ENCODE measurements at places on chromosomes 11 and 22.
A peak's percentile ranks its signal among the peaks of the same experiment; 100 is the strongest.

DNA sequence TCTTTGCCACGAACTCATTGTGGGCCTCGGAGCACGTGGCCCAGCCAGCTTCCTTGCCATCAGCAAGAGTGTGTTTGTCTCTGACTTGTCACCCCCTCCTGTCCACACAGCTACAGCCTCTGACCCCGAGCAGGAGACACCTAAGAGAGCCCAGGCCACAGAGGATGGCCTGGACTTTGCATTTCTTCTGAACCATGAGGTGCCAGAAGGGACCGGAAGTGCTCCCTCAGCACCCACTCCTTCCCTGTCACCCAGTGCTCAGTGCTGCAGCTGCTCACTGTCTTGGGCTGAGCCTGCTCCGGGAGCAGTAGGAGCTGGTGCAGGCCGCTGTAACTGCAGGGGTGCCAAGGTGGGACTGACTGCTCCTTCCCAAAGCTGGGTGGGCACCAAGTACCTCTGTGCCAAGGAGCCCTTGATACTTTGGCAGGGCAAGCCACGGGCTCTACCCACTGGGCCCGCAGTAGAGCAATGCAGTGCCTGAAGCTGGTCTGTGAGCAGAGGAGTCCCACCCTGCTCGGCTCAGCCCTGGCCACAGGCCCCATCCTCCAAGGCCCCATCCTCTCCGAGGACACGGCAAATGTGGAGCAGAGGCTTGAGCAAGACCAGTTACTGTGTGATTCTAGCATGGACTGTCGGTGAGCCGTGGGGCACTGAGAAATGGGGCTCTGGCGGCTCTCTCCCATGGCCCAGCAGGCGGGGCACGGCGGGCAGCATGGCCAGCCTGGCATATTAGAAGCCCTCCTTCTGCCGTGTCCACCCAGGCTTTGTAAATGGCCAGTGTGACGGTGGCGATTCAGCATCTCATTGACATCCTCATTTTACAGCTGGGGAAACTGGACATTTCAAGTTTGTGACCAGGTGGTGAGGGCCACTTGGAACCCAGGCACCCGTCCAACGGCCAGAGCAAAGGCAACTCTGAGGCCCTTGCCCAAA, 6.3 kb downstream of the GRK2 start:
- peak; percentile 51 for DNase-seq

GRCh38 chr22:49005557-49005956, 822.1 kb downstream of the BRD1 start:
- DNase-seq, result no peak

DNA sequence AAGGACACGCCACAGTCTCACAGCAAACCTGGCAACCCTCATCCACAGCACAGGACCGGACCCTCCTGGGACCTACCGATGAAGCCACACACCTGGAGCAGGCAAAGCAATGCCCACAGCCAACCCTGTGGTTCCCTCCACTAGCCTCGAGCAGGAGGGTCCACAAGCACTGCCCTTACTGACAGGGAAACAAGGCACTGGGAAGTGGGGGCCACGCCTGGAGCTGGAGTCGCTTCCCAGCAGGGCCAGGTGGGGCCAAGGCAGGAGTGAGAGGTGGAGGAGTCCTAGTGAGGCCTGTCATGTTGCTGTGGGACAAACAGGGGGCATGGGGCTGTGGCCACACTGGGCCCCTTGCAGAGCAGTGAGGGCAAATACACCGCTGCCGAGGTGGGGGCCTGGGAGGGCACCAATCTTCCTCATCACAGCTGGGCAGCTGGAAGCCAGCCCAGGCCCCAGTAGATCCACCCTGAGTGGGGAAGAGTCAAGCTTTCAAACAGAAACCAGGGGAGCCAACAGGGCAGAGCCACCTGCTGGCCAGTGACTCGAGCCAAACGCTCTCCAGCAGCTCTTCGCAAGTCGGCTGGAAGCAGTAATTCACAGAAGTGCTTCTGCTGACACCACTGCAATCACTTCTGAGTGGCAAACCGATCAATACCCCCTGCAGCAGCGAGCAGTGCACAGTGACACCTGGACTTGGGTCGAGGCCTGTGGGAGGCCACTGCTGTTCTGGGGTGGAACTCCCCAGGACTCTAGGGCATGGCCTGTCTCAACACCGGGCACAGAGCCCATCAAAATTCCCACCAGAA, 13.7 kb downstream of the SULT4A1 start:
- DNase-seq, result no peak

- no peak for DNase-seq
Observed at GRCh38 chr22:28884747-28885350, 1.5 kb downstream of the ZNRF3 start.

DNA sequence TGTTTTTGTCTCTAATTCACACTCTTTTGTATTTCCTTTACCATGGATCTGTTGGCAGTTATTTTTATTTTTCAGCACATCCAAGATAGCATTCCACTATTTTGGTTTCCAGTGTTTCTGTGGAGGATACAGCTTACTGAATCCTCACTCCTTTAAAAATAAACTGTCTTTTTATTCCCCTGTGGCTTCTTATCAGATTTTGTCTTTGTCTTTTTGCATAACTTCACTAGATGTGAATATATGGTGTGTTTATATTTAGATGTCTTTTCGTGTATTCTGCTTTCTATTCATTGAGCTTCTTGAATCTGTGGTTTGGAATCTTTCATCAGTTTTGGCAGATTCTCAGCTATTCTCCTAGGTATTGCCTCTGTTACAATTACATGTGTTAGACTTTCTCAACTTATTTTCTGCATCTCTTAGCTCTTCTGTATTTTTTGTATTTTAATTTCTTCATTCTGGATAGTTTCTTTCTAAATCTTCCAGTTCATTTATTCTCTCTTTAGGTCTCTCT, 7.4 kb upstream of the ATXN10 start:
- DNase-seq, result no peak

DNA sequence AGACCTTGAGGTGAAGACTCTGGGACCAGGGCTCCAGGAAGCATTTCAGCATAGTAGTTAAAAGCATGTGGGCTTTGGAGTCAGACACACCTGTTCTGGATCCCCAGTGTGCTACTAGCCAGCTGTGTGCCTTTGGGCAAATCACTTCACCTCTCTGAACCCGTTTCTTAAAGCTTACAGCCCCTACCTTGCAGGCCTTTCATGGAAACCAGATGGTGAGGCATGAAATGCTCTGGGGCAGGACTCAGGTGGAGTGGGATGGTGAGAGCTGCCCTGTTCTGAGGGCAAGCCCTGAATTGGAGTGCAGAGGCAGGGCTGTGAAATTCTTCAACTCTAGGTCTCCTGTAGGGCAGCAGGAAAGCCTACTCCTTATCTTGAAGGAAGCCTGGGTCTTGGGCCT, 10.5 kb downstream of the UCP2 start:
- DNase-seq, result no peak

GRCh38 chr11:22666688-22667439, 453 bp downstream of the GAS2 start:
- peak; percentile 10 for DNase-seq

DNA sequence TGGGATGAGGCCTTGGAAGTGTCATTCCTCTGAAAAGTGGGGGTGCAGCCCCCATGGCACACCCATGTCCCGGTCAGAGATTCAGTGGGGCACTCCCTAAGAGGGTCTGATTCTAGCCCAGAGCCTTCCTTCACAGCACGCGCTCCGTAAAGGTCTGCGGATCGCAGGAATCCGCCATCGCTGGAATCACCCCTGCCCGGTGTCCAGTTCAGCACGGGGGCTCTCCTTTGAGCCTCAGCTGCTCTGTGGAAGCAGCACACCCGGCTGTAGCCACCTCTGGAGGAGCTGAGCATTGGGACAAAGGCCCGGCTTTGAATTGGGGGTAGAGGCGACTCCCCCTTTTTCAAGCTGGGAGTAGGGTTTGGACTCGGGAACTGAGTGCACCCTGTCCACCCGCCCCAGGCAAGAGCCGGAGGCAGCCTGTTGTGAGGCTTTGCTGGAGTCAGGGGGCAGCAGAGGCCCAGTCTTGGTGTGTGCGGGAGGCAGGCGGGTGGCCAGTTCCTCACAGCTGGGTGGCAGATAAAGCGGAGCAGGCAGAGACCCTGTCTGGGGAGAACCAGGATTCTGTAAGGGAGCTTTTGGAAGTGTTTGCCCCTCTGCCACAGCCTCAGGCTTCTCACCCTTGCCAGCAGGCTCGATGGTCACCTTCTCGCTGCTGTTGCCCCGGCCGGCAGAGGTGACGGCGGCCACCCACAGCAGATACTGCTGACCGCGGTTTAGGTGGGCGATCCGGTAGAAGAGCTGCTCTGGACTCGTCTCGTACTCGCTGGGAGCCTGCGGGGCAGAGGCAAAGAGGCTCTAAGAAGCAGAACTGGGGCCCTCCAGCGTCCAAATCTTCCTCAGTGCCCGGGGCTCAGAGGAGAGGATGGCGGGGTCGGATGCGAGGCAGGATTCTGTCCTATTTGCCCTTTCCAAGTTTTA, 115.9 kb downstream of the CEP164 start:
- DNase-seq, result no peak

DNA sequence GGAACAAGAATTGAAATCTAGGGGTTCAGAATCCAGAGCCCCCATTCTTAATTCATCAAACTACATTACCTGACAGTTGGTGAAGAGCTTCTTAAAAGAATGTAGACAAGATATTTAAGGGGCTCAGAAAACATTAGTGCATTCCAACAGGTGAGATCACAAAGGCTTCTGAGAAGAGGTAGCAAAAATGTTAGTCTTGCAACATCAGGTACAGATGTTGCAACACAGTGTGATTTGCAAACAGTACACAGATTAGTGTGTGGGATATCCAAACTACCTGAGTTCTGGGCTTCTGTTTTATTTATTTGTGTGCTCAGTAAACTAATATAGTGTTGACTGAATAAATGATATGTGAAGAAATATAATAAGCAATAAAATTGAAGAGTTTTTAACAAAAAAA, 11.8 kb downstream of the CASP4 start:
- no peak for DNase-seq

DNA sequence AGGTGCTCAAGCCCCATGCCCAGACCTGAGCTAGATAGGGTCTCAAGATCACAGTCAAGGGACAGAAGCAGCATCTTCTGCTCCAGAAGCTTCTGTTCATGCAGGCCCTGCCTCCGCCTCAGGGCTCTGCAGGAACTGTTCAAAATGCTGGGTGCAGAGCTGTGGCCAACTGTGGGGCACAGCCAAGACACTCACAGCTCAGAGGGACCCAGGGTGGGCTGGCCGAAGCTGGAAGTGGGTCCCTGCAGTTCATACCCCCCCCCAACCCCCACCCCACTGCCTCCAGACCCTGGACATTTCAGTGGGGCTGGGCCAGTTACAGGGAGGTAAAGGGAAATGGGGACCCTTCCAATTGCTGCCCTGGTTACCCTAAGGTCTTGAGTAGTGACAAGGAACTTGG, 129.0 kb downstream of the CRYBB2 start:
- no peak for DNase-seq

DNA sequence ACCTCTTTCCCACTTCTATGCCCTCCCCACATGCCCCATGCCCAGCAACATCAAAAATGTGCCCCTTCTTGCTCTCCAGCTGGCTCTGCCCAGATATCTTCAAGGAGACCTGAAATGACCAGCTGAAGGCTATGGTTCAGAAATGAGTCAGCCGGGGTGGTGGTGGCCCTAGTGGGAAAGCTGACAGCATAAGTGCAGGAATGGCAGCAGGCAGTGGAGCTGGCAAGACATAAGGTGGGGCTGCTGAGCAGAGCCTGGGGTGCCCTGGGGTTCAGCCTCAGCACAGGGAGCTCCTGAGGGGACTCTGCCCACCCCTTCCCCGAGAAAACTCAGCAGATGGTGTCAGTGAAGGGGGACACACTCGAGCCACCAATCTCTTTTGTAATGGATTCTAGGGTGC, 593.4 kb downstream of the BUD13 start:
- no peak for DNase-seq

- DNase-seq, result no peak
Observed at GRCh38 chr11:11583801-11584529, 37.8 kb downstream of the GALNT18 start.

DNA sequence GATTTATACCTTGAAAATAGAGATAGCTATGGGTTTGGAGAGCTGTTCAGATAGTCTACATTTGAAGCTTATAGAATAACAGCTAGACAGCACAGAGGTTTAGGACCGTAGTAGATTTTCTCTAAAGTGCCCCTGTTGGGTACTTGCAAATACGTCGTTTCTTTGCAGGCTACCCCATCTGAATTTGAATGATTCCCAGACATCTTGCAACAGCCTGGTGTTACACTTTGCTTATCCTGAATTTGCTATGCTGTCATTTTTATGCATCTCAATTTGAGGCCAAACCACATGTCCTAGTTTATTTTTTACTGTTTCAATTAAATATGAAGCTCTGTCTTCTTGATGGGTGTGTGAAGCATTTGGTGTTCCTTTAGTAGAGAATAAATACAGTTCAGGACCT, 142.1 kb downstream of the WNT11 start:
- no peak for DNase-seq

DNA sequence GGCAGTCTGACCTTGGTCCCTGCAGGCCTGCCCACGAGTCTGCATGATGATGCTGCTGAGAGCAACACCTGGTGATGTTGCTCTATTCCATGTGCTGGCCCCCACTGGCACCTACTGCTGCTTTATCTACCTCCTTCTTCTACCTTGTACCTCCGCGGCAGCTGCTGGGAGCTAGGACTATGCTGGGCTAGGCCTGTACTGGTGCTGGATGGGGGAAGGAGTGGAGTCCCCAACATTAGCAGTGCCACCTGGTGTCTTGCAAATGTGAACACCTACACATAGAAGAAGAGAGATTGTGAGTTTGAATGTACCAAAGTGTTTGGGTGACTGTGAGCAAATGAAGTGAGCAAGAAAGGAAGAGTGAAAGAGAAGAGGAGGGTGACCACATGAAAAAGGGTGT, 30.5 kb downstream of the PTPN5 start:
- DNase-seq, result no peak

GRCh38 chr11:20611892-20612291, 12.5 kb downstream of the SLC6A5 start:
- DNase-seq, result no peak

- no peak for DNase-seq
Observed at GRCh38 chr22:22196018-22196533, 48.5 kb upstream of the VPREB1 start.

DNA sequence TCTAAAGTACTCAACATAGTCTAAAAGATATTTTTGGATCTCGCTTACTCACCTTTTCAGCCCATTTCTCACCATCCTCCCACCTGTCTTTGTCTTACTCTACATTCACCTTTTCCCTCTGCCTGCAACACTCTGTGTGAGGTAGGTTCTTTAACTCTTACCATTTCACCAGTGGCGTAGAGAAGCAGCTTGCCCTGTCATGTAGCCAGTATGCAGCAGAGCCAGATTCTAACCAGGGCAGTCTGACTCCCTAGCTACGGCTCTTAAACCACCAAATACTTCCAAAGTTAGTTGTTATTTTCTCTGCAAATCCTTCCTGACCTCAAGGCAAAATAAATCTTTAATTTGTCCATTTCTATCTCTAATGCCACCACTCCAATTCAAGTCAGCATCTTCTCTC, 7.5 kb downstream of the ALG8 start:
- no peak for DNase-seq

Measured in CD4-positive, alpha-beta T cell treated with Interleukin-17A for 4 hours (primary cell).